ENCODE measurements at places on chromosomes 2 and 18.
A peak's percentile ranks its signal among the peaks of the same experiment; 100 is the strongest.

GRCh38 chr2:52035391-52035790 lies 1003.5 kb upstream of the NRXN1 start:
- no peak for DNase-seq

DNA sequence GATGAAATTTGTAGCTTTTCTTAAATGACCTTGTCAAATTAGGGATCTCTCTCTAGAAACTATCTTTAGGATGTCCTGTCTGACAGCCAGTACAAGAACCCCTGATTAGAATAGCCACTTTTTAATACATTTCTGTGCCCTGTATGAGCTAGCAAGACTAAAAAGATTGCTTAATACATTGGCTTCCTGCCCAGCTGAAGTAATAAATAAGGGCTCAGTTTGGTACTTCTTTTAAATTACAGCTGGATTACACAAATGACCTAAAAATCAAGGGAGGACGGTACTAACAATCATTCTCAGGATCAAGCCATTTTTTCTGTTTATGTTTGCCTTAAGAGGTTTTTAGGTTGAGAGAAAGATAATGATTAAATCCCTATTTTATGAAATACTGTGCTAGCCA lies 11.6 kb upstream of the OLA1 start:
- DNase-seq, result no peak

GRCh38 chr2:27802547-27802946 lies 31.0 kb downstream of the MRPL33 start:
- DNase-seq, result no peak

GRCh38 chr2:70750320-70750719 lies 17.7 kb downstream of the ADD2 start:
- no peak for DNase-seq

DNA sequence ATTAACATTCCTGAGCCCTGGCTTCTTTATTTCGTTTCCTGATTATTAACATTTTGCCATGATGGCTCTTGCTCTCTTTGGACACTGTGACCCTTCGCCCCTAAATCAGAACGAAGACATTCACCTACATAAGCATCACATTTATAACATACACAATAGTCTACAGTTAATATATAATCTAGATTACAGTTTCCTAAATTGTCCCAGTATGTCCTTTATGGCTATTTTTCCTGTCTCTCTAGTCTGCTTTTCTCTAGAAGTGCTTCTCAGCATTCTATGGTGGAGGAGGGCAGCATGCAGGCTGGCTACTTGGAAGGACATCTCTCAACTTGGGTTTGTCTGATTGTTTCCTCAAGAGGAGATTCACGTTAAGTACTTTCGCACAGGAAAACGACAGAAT lies 49.9 kb downstream of the FAM210A start:
- DNase-seq, result no peak

DNA sequence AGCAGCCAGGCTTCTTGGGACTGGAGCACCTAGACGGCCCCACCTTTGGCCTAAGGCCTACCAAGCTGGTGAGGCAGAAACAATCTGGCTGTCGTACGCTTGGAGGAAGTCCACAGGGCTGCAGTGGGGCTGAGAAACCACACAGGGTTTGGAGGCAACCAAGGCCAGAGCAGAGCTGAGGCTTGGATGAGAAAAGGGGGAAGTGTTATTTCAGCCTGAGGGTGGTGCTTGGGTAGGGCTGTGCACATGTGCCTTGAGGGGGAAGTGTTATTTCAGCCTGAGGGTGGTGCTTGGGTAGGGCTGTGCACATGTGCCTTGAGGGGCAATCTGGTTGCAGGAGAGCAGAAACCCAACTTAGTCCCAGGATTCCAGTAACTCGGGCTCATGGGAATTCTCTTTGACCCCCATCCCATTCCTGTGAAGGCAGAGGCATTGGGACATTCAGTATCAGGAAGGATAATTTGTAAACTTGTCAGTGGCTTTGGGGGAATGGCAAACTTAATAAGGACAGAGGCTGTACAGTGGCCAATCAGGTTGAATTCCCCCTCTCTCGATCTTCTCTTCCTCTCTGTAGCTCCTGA lies 971 bp upstream of the FBXO41 start:
- DNase-seq, result peak; percentile 60

- no peak for DNase-seq
These were observed 8.8 kb upstream of the DSG1 start for GRCh38 chr18:31309115-31309514.

Data from GM10248 (cell line).